Activated gamma-delta T cell treated with anti-CD3 and anti-CD28 coated beads, Interleukin-2, amount 50 U/mL, for 16 hours (primary cell): ENCODE measurements at places on chromosomes 6 and 20.
A peak's percentile ranks its signal among the peaks of the same experiment; 100 is the strongest.

DNA sequence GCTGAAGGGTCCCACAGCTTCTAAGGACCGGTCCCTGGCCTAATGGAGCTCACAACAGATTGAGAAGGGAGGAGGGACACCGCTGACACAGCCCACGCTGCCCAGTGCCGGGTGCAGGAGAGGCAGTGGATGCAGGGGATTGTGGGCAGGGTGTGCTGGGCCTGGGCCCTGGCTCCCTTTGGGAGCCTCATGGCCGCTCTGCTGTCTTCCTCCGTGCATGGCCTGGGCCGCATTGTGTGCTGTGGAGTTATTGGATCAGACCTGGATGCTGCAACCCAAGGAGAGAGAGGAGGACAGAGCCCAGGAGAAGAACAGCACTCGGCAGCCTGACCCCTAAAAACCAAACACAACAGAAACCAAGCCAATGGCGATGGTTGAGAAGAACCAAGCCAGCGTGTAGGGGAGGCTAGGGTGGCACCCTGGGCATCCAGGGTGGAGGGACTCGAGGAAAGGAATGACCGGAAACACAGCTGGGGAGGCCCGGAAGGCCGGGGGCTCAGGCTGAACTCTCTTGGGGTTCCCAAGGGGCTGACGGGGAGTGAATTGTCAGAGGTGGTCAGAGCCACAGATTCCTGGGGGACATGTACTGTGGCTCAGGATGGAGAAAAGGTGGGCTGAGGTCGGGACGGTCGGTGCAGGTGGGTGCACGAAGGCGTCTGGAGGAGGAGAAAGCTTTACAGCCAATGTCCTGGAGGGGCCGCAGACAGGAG is 41.0 kb downstream of the ERMARD start:
- DNase-seq = no peak

GRCh38 chr6:118869350-118869749 is 24.6 kb upstream of the ASF1A start:
- DNase-seq = no peak

DNA sequence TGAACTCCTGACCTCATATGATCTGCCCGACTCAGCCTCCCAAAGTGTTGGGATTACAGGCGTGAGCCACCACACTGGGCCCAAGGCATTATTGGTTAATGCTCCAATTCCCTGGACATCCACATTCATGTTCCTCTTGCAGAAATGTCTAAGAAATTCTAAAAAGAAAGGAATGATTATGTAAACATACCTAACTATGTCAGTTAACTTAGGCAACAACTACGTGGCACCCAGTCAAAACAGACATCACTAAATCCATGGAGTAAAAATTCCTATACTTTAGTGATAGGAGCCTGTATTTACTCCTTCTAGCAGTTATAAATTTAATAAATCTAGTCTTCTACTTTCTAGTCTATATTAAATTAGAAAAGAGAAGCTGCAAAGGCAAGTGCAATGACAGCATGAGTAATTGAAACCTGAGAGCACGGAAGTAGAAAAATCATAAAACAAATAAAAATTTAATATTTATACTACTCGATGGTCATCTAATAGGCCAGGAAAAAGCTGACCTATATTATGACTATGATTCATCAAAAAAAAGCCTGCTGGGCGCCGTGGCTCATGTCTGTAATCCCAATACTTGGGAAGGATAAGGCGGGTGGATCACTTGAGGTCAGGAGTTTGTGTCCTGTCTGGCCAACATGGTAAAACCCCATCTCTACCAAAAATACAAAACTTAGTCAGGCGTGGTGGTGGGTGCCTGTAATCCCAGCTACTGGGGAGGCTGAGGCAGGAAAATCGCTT is 4.2 kb downstream of the AHI1 start:
- DNase-seq = no peak

DNA sequence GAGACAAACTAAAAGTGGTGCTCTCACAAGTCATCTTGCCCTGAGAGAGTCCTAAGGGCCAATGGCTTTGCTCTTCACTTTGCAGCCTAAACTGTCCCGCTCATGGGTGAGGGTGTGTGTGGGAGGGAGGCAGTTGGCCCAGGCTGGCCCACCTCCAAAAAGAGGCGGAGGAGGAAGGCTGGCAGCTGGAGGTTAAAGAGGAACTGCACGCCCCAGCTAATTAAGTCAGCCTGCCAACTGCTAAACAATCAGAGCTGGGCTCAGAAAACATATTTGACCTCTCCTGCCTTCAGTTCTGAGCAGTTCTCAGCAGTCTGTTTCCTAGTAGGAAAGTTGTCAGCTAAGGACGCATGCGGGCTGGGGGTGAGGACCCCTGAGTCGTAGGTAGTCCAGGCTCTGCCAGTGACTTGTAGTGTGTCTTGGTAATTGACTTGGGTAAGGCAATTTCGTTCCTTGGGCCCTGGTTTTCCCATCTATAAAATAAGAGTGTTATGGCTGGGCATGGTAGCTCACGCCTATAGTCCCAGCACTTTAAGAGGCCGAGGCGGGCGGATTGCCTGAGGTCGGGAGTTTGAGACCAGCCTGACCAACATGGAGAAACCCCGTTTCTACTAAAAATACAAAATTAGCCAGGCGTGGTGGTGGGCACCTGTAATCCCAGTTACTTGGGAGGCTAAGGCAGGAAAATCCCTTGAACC is 17.0 kb downstream of the GSS start:
- no peak for DNase-seq

GRCh38 chr6:142174703-142175102 is 27.6 kb downstream of the VTA1 start:
- no peak for DNase-seq

GRCh38 chr20:46699651-46700359 is 9.6 kb upstream of the SLC2A10 start:
- no peak for DNase-seq

DNA sequence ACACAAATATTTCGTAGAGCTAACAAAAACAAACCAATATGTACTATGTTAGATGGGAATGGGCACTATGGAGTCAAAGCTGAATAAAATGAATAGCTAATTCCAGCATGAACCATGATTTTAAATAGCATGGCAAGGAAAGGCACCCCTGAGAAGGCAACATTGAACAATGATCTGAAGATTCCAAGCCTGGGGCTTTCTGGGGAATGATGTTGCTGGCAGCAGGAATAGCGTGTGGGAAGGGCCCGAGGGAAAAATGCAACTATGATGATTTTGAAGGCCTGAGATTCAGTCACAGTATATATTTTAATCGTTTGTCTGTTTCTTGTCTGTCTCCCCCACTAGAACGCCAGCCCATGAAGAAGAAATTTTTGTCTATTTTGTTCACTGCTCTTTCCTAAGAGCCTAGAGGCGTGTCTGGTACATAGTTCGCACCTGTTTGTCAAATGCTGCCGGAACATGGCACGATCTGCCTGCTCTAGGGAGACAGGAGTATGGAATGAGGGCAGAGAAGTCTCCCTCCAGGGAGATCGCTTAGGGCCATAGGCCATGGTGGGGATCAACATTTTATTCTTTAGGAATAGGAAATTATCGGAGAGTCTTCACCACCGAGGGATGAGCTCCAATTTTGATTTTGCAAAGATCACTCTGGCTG is 84.8 kb upstream of the EYA2 start:
- DNase-seq = no peak

- no peak for DNase-seq
Measured at GRCh38 chr20:63967330-63968135, 2.2 kb downstream of the ZNF512B start.

- DNase-seq = no peak
Measured at GRCh38 chr20:13436530-13436929, 202.2 kb downstream of the TASP1 start.

DNA sequence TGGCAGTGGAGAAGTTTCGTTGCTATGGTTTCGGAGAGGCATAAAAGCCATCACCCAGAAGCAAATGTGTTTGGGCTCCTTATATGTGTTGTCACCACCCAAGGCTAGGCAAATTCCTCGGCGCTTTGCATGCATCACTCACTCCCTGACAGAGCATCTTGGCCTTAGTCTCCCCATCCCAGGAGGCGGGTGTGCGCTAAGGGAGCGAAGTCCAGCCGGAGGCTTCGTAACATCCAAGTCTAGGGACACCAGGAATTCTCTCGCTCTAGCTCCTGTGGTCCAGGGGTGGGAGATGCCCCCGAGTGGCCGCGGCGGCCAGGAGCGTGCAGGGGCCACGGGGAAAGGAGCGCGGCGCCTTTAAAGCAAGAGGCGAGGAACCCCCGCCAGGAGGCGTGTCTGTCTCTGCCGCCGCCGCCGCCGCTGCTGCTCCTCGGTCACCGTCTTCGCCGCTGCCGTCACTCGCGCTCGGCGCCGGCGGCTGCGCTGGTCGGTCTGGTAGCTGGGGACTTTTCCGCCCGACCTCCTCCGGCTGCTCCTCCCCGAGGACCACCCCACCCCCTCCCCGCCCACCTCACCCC is at the start of gene GRIK2:
Gene GRIK2 (plus strand): TSS at position 458 of the 578 bp plus-strand sequence.
- no peak for DNase-seq

DNA sequence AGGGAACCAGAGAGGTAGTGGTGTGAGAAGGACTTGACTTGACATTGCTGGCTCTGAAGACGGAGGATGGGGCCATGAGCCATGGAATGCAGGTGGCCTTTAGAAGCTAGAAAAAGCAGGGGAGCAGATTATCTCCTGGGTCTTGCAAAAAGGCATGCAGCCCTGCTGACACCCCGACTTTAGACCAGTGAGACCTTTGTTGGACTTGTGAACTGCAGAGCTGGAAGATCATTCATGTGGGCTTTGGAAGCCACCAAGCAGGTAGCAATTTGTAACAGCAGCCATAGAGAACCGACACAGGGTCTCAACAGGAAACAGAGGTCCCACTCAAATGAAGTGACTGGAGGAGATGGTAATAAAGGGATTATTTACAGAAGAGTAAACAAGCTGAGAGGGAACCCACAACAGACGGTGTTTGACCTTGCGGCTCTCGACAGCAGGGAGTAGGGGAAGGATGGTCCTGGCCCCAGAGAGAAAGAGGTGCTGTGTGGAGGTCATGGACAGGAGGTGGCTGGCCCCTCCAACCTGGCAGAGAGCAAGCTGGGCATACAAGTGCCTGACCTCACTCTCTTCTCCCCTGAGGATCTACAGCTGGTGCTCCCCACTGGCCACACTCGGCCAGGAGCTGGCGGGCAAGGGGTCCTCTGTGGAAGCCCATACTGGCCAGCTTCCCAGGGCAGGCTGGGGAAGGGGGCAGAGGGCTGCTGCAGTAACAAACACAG is 43.9 kb downstream of the SLC22A23 start:
- no peak for DNase-seq

DNA sequence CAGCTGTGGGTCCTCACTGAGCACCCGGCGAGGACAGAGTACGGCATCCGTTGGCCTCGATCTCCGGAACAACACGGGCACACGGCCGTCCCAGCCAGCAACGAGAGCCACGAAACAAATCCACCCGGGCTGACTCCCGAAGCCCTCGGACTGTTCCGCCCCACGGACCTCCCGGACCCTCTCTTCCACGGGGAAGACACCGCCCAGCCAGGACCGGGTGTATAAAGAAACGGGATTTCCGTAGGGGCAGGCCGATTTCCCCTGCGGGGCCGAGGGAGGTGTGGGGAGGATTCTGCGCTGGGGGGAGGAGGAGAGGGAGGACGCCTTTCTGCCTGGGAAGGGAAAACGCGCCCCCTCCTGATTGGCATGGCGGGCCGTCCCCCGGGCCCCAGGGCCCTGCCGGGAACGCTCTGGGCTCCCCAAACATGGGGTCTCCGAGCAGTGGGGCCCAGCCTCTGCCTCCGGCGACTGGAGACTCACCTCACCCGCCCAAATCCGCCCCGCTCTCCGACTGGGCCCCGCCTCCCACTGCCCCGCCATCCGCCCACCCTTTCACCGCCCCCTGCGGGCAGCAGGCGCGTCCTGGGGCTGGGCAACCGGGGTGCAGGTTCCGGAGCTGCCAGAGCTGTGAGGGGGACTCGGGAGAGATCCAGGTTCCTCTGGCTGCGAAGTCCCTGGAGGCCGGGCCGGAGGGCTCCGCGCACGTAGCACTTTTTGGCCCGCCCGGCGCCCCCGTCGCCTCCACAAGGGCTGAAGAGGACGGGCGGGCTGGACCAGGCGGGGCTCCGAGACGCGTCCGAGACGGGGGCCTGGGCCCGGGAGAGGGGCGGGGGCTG is 679 bp upstream of the PPDPF start:
- DNase-seq = peak; percentile 46

DNA sequence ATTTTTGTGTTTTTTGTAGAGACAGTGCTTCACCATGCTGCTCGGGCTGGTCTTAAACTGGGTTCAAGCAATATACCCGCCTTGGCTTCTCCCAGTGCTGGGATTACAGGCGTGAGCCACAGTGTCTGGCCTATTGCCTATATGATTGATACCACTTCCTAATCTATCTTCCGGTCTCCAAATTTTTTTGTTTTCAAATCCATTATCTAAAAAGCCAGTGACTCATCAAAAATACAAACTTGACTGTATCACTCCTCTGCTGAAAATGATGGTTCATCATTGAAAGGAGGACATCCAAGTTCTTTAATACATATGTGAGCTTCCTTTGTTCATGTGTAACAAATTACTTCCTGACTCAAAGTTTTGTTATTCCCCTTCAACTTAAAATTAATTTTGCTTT is 35.5 kb downstream of the FAM8A1 start:
- no peak for DNase-seq

DNA sequence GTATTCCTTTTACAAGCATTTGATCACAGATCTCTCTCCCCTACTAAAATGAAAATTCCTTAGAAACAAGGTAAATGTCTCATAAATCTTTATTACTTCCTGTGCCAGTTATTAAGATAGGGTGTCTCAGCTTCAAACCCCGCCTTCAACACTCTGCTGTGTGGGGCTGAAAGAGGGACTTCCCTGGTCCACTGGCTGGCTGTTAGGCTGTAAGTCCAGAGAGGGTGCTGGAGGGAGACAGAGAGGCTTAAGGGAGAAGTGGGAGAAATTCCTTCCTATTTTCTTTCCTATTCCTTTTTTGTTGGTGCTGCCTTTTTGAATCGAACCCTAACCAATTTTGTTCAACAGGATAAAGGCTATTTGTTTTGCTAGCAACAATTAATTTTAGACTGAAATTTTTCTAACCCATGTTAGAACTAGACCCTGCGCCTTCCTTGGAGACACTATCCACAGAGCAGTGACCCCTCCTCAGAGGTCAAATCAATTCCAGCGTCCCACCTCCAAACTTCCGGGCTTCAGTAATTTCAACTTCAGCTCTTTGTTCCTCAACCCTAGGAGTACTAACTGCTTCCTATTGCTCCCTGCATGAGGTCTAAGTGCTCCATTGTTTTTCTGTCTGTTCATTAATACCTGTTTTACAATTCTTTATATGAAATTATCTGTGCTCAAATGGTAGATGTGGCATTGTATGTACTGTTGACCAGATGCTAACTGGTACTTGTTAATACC is 207.5 kb upstream of the OPRM1 start:
- DNase-seq = no peak

DNA sequence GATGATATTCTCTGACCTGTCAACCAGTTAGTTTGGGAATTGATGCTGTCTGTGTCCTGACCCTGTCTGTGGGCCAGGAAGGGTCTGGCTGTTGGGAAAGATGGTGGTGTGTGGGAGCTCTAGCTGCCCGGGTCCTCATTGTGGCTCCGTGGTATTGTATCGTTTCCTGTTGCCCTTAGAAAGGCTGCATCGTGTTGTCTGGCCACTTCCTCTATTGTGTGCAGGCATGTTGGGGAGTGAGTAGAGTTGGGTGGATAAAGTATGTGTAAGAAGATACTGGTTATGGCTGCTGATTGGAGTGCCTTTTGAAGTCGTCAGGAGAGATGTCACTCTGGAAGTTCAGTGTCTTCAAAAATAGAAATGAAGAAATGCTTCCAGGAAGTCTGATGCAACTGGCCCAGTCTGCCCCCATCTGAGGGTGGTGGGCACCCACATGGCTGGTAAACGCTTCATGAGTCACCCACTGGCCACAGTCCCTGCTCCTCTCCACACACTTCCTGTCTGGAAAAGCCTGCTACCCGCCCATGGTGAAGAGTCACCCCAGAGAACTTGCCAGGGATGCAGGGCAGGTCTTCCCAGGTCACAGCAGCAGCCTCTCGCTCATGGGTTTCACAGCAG is 27.9 kb downstream of the PPARD start:
- peak; percentile 27 for DNase-seq

GRCh38 chr6:161104966-161105365 is 113.4 kb downstream of the MAP3K4 start:
- DNase-seq = no peak
